Uterus (tissue), 4 donors: ENCODE measurements at places on chromosomes 7 and 10. TPM values are rescaled to one million over a fixed set of nuclear protein-coding genes. Genes with fewer than 3 reads are reported as not detected.

- no peak for DNase-seq
These were observed 35.2 kb upstream of the HSPB1 start for GRCh38 chr7:76267107-76267893.

DNA sequence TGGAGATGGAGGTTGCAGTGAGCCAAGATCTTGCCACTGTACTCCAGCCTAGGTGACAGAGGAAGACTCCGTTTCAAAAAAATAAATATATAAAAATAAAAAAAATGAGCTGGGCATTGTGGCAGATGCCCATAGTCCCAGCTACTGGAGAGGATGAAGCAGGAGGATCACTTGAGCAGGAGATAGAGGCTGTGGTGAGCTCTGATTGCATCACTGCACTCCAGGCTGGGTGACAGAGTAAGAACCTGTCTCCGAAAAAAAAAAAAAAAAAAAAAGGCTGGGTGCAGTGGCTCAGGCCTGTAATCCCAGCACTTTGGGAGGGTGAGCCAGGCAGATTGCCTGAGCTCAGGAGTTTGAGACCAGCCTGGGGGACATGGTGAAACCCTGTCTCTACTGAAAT, 11.8 kb downstream of the ZNF487 start:
- DNase-seq, result no peak

The NUTM2D gene
- total RNA-seq, result 5.9 TPM

GRCh38 chr7:157234271-157234670, 95.5 kb downstream of the UBE3C start:
- no peak for DNase-seq

The MMP21 gene
- total RNA-seq, result 0.21 TPM

- peak; percentile 57 for DNase-seq
These were observed 22.2 kb upstream of the CPXM2 start for GRCh38 chr10:123913688-123914268.

GRCh38 chr10:5833814-5834213, 20.6 kb upstream of the GDI2 start:
- DNase-seq, result no peak

- DNase-seq, result no peak
These were observed 32.5 kb downstream of the LAMB4 start for GRCh38 chr7:108097703-108098102.

DNA sequence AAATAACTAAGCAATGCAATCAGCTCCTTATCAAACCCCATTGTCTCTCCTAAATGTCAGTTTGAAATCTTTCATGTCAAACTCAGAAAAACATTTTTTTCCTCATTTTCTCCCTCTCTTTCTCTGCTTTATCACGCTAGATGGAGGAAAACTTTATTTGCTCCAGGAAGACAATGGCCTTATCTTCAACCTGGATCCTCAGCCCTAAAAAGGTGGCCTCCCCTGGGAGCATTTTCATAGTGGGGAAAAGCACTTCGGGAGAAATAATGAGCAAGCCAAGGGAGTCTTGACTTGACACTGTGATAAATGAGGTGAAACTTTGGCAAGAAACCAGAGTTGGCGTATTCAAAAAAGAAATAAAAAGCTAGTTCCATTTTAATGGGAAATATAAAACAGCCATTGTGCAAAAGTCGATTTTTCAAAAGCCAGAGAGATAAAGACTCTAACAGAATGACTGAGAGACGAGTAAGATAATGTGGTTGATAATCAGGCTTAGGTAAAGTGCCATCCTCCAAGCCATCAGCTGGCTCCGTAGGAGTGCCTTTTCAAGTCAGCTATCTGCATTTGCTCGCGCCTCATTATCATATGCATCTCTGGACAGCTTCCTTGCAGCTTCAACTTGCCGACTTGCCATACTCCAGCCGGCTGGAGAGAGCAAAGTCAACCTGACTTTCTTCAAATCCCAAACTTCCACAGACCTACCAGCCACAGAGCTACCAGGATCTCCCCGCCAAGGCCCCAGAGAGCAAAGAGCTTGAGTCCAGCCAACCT, 19.9 kb downstream of the HABP2 start:
- DNase-seq, result no peak

DNA sequence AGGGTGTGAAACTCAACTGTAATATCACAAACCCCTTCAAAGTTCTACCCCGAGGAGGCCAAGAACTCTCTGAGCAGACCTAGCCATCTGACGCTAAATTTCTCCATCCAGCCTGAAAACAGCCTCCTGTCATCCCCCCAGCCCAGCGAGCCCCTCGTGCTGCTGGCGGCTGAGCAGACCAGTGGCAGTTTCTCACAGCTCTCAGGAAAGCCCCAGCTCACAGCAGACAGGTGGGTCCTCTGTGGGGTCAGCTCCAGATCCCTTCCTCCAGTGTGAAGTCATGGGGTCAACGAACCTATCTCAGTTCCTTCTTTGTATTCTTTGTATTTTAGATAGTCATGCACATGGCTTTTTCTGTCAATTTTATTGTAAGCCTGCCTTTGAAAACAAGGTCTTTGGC, 7.8 kb downstream of the GARIN1A start:
- DNase-seq, result no peak

GRCh38 chr7:35646289-35647023, 48.5 kb downstream of the HERPUD2 start:
- no peak for DNase-seq

The GIMAP8 gene
- 47.7 TPM for total RNA-seq

DNA sequence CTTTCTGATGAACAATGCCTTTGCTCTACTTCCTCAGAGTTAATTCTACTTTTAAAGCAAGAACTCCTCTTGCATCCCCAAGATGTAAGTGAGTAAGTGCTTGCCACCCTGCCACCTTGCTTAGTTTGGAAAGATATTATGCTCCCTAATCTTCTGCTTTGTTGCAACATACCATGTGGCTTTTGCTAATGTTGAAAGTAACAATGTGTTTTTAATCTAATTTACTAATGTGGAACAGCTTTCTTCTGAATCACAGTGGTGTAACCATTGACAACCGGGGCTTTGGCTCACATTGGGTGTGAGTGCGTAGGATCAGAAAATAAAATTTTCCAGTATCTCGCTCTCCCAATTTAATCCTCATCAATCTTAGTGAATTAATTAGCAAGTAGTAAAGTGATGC, 254.1 kb upstream of the PTER start:
- DNase-seq, result no peak
